Activated CD8-positive, alpha-beta memory T cell treated with anti-CD3 and anti-CD28 coated beads for 4 hours (primary cell): ENCODE measurements at places on chromosomes 4 and X.

GRCh38 chr4:134539729-134540231, 338.2 kb upstream of the PABPC4L start:
- DNase-seq, result no peak

DNA sequence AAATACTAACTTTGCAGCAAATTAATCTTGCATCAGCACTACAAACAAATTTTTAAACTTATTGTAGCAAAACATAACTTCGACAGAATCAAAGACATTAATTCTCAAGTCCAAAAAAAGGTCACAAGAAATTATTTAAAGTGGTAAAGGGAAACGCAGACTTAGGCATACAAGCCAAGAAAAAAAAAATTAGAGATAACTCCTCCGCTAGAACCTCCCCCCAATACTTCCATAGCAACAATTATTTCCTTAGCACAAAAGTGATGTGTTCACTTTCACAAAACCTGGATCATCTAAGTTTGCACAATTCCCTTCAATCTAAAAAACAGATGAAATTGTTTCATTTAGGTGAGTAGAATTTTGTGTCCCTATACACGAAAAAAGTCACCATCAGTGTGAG, 1.1 kb downstream of the LRBA start:
- no peak for DNase-seq

DNA sequence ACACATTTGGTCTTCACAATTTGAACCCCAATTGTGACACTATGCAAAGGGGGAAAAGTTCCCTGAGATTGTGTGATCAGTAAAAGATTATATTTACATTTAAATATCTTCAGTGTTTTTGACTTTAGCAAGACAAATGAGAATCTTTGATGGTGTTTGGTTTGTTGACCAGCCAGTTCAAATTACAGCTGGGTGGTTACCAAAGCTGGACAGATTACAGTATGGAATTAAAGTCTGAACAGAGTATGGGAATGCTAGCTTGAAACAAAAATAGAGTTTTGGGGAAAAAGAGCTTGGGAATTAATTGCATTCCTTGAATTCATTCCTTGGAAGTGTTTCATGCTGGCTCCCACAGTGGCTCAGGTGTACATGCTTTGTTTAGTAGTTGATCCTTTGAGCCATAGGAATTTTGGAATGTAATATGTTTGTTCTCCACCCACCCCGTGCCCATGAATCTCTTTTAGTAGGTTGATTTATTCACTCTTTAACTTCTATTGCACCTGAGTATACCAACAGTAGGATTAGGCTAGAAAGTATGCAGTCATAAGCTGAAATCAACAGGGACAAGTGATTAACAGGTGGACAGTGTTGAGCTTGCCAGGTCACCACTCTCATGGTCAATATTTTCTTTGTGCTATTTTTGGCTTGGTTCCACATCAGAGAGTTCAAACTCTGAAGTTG, 81.1 kb upstream of the HELT start:
- DNase-seq, result no peak

DNA sequence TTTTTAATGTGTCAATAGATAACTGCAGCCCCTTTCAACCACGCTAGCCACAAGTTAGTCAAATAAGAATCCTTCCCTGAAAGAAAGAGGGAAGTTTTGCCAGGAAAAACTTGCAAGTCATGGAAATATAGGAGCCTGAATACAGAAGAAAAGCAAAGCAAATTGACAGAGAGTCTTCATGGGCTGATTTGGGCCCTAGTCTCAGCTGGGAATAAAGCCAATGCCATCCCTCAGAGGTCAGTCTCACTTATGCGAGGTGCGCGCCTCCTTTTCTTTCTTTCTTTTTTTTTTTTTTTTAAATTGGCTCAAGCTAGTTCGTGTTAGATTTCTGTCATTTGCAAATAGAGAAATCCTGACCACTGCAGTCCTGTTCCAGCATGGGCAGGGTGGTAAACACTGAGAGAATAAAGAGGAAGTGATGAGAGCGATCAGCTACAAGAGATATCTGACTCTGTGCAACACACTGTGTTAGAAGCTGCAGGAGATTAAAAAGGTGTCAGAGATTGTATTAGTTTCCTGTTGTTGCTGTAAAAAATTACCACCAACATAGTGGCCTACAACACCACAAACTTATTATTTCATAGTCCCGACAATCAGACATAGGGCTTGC, 299.7 kb downstream of the LDB2 start:
- no peak for DNase-seq

GRCh38 chr4:1567519-1567807, 116.7 kb downstream of the FAM53A start:
- DNase-seq, result no peak
